ENCODE measurements at places on chromosomes 2 and 18. TPM values are rescaled to one million over a fixed set of nuclear protein-coding genes. Genes with fewer than 3 reads are reported as not detected.
A peak's percentile ranks its signal among the peaks of the same experiment; 100 is the strongest.

GRCh38 chr18:66916834-66917233 is 312.9 kb upstream of the CDH19 start:
- DNase-seq, result no peak

GRCh38 chr2:10785260-10785659 is 27.3 kb downstream of the PDIA6 start:
- no peak for DNase-seq

GRCh38 chr2:43068041-43068533 is 158.3 kb downstream of the ZFP36L2 start:
- no peak for DNase-seq

GRCh38 chr2:162579986-162580385 is 236.1 kb downstream of the GCA start:
- DNase-seq, result no peak

DNA sequence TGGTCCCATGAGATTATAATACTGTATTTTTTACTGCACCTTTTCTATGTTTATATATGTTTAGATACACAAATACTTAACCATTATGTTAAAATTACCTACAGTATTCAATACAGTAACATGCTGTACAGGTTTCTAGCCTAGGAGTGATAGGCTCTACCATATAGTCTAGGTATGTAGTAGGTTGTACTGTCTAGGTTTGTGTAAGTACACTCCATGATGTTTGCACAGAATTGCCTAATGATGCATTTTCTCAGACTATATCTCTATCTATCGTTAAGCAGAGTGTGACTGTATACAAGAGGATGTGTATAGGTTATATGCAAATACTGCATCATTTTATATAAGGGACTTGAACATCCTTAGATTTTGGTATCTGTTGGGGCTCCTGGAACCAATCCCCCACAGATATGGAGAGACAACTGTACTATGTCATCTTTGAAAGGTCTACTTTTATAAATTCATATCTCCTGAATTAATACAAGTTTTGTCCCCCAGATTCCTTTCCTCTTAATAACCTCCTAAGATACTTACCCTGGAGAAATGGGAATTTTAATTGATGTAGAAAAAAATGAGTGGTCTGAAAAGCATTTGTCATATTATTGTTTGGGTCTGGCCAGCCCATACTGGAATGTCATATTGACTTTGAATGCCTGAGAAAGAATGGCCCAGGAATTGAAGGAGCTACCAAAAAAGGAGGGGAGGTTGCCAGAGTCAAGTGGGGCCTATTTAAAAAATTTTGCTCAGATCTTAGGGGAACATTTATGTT is 36.6 kb downstream of the EHBP1 start:
- DNase-seq, result peak; percentile 50

DNA sequence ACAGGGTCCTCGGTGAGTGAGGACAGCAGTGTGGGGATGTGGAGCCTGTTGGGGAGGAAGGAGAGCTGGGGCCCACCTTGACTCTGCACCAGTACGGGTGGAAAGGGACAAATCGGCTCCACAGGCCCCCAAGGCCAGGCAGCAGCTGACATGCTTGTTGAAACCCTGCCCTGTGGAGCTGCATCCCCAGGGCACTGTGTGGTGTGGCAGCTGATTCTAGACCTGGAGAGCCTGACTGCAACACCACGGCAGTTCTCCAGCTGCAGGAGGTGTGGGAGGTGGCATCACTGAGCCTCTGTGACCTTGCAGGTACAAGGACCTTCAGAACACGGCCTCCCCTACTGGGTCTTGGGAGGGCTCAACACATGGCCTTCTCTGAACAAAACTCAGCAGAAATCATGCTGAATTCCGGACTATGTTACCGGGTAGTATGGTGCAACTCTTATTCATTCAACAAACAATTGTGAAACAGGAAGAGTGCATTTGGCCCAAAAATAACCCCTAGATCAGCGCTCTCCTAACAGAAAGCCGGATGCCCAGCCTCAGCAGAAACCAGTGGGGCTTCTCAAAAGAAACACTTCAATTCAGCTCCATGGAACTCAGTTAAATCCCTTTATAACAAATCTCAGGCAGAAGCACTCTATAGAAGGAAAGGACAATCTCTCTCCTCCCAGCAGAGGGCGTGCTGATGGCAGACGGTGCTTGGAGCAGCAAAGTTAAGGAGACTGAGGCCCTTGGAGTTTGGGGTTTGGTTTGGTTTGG is 104.4 kb upstream of the SALL3 start:
- no peak for DNase-seq

- peak; percentile 95 for DNase-seq
These were observed 68.4 kb upstream of the PPP1CB start for GRCh38 chr2:28683100-28683706.

GRCh38 chr2:138507267-138507666 is 5.7 kb downstream of the SPOPL start:
- DNase-seq, result no peak

GRCh38 chr2:206585335-206585734 is 57.0 kb upstream of the FAM237A start:
- no peak for DNase-seq

GRCh38 chr18:75141734-75142133 is 67.2 kb downstream of the PTGR3 start:
- no peak for DNase-seq

DNA sequence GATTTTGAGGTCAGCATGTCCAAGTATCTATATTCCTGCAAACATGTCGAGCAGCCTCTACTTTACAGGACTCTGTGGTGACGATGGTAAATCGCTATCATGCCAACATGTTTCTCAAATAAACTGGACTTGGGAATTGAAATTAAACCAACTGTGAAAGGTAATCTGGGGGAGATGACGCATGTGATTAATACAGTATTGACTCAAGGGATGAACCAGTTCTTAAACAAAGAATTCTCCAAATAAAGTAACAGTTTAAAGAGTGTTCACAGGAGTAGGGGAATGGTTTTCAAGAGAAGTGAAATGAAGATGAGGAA is 54.3 kb downstream of the THUMPD2 start:
- no peak for DNase-seq

GRCh38 chr2:9336576-9337314 is 86.6 kb downstream of the ITGB1BP1 start:
- peak; percentile 97 for DNase-seq

TMEM247 gene
- not detected for total RNA-seq

OSBPL6 gene
- 18.1 TPM for total RNA-seq
